ENCODE measurements at places on chromosomes 4 and X.

DNA sequence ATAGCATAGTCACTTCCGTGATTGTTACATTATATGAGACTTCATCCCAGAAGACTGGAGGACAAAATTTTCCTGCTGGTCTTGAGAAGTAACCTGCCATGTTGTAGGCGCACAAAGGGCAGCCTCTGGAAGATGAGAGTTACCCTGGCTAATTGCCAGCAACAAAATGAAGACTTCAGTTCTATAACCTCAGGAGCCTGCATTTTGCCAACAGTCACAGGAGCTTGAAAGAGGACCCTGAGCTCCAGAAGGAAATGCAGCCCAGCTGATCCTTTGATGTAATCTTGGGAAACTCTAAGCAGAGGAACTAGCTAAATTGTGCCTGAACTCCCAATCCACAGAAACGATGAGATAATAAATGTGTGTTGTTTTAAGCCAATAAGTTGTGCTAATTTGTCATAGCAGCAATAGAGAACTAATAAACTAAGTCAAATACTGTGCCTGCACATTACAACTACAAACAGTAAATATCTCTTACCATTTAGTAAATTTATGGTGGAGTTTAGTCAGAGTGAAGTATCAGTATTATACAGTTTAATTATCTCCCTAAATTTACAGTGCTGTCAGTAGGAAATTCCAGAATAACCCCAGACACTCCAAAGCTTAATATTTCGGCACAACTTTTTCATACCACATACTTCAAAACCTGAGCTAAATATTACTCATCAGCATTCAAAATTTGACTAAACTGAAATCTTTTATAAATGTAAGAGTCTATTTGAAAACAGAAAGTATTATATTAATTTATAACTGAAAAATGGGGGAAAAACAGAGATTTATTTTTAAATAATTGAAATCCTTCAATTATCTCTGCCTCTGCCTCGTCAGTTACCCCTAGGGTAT lies 90.1 kb upstream of the MAPK10 start:
- no peak for DNase-seq

GRCh38 chr4:48267574-48267973 lies 2.1 kb downstream of the TEC start:
- DNase-seq, result no peak

DNA sequence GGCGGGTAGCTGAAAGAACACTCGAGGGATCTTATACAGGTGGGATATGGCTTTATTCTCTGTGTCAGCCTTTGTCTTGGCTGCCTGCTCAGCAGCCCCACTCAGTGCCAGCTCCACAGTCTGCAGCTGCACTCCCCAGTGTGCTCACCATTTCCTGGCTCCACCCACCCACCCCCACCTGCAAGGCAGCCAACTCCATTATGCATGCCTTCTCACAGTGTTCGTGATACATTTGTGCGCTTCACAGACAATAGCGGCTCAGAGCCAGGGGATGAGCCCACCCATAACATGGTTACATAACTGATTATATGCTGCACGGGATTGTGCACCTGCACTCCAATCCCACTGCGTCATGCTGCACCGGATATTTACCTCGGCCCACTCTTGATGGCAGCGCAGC lies 8.8 kb upstream of the TMEM128 start:
- DNase-seq, result no peak

DNA sequence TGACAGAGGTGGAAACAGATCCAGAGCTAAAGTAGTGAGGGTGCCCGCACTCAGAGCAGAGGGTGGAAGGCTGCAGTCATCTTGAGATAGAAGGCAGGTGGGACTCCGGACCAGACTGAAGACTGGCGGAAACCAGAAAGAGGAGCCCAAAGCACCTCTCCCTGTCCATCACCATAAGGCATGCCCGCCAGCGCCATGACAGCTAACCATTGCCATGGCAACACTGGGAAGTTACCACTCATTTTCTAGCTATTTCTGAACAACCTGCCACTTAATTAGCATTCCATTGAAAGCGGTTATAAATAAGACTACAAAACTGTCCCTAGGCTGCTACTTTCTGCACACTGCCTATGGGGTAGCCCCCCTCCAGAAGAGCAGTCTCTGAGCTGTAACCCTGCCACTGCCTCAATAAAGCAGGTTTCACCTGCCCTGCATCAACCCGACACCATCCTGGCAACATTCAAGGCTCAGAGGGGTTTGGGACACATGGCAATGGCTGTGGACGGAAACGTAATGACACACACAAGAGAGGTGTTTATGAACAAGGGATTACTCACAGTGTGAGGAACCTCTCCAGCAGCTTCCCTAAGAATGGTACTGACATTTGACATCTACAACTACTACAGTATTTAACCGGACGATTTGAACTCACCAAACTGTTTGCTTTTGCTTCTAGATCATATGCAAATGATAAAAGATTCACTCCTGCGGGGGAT lies 27.8 kb upstream of the FGFBP2 start:
- no peak for DNase-seq

- no peak for DNase-seq
Measured at GRCh38 chrX:46244451-46244850, 300.8 kb downstream of the ZNF674 start.

DNA sequence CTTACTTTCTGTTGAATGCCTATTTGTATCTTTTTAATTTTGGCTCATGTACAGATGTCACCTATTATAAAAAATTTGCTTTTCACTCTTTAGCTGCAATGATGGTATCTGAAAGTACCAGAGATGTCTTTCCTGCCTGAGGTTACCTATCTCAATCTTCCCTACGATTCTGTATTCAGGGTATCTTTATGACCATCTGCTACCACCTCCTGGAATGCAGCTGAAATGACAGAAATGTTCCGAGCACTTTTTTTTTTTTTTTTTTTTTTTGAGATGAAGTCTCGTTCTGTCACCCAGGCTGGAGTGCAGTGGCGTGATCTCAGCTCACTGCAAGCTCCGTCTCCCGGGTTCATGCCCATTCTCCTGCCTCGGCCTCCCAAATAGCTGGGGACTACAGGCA lies 136.4 kb downstream of the REPS2 start:
- no peak for DNase-seq

- no peak for DNase-seq
Measured at GRCh38 chrX:46687619-46688018, 71.3 kb downstream of the SLC9A7 start.

DNA sequence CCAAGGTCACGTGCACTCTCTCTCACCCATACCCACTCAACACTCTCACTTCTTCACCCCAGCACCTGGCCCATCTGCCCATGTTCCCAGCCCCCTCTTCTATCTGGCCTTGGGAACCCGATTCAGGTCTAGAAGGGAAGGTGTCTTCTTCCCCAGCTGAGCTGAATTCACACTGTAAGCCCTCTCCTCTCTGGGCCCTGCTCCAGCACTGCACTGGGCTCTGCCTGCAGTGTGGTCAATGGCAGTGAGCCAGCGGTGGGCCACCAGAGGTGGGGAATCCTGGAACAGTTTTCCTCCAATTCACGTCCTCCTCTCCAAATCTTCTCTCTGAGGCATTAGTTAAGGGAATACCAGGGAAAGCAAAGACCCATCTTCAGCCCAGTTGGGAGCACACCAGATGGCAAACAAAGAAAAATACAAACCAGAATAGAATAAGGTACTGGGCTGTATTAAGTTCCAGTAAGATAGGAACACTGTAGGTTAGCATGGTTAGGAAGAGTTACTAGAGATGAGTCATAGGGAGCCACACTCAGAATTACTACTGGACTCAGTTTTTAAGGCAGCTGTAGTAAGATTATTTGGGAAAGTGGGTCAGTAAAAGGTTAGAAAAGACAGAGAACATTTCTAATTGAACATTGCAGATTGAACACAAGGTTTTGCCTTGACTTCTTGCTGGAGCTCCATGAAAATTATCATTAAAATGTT lies 5.0 kb downstream of the AWAT2 start:
- no peak for DNase-seq

- no peak for DNase-seq
Measured at GRCh38 chr4:32189130-32189529, 1469.0 kb downstream of the PCDH7 start.

- DNase-seq, result no peak
Measured at GRCh38 chr4:20504146-20504545, 196.1 kb upstream of the PACRGL start.

DNA sequence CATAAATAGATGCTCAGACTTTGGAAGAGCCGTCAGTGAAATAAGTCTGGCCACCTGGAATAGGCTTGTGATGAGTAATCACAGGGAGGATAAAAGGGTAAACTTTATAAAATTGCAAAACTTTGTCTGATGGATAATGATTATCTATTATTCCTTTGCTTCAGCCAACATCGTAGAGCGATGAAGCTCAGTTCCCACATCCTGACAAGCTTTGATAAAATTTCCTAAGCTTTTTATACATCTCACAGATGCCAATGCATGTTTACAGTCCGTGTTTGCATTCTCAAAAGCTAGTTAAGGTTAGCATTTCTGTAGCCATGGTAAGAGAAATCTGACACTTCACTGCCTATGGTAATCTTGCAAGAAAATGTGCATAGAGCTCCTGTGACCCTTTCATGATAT lies 15.4 kb upstream of the UGDH start:
- no peak for DNase-seq

DNA sequence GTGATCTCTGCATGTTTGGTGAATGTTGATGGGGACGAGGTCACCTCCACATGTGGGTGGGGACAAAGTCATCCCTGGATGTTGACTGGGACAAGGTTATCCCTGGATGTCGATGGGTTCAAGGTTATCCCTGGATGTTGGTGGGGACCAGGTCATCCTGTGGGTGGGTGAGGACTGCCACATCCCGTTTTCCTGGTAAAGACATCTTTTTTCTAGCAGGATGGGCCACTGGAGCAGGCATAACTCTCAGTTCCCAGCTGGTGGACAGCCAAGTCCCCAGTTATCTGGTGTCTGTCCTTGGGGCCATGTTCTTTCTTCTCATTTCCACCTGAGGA lies 28.3 kb upstream of the PLCXD1 start:
- no peak for DNase-seq

DNA sequence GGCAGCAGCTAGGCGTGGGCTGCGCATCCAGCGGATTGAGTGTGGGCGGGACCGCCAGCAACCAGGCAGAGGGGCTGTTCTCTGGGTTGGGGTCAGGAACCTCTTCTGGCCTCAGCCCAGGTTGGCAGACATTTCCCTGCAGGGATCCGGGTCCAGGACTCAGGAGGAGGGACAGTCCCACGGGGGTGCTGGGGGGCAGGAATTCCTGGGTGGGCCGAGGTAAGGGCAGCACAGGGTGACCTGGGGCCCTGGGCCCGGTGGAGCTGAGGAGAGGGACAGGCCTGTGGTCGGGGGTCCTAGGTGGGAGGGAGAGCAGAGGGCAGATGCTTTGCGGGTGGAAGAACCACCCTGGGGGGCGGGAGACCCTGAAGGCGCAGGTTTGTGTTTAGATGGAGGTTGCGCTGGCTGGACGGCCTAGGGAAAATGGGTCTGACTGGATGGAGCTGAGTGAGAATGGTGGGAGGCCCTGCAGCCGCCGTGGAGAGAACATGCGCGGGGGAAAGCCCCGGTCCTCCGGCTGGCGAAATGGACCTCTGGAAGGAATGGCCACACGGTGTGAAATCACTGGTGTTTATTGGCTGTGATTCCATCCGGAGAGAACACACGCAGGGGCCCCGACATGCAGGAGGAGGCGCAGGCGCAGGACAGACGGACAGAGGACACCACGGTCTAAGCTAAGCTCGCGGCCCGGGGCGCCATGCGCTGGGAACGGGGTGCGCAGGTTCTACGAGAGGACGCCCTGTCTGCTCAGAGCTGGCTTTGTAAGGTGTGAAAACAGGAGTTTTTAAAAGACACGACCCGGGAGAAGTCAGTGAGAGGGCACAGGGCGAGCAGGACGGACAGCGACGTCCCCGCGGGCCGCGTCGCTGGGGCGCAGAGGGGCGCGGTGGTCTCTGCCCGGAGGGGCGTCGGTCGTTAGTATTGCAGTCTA lies 41.3 kb downstream of the CPLX1 start:
- DNase-seq, result no peak

DNA sequence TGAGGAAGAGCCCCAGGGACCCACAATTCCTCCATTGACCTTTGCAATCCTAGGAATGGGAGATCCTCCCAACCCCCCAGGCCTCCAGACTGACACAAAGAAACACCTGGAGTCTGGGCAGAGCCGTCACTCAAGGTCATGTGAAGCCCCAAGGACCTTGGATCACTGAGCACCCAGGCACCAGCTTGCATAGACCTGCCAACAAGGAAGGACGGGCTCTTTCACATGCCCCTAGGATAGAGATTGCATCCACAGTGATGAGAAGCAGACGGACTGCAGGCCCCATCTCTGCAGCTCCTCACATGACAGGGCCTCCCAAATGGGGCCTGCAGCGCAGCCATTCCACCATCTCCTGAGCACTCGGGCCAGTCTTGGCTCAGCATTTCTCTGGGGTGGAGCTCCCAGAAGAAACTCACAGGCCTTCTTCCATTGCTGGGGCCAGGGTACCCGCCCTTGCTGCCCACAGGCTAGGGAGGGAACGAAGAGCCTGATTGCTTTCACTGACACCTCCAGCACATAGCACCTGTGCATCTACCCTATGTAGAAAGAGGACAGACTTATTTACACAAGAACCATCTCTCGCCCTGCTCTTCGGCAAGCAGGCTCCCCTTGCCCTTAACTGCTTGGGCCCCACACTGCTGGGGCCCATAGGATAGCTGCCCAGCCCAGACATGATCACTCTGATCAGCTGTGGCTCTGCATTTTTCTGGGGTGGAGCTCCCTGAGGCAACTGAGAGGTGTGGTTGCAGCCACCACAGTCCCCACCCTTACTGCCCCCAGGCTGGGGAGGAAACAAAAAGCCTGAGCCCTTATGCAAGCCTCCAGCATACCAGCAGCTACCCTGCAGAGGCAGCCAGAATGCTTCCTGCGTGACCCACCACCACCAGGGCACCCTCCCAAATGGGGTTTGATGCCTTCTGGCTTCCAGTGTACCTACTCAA lies 185.7 kb upstream of the ZCCHC13 start:
- DNase-seq, result no peak

GRCh38 chr4:37538931-37539330 lies 147.2 kb downstream of the RELL1 start:
- no peak for DNase-seq

GRCh38 chrX:20459410-20460350 lies 193.0 kb upstream of the RPS6KA3 start:
- DNase-seq, result no peak

Data from GM12864 (cell line).